ENCODE measurements at places on chromosomes 2 and 18. TPM values are rescaled to one million over a fixed set of nuclear protein-coding genes. Genes with fewer than 3 reads are reported as not detected.

The KANSL1L gene
- polyA plus RNA-seq = 23.1 TPM

The SLC23A3 gene
- polyA plus RNA-seq = 6.2 TPM

The LOXHD1 gene
- polyA plus RNA-seq = 0.49 TPM

The SCN3A gene
- 5.5 TPM for polyA plus RNA-seq

The GYPC gene
- polyA plus RNA-seq = 26.7 TPM

The SNED1 gene
- 6.6 TPM for polyA plus RNA-seq

The ACTR3 gene
- polyA plus RNA-seq = 148 TPM

The KCNG2 gene
- polyA plus RNA-seq = 0.46 TPM

The COL6A3 gene
- polyA plus RNA-seq = 127 TPM

The RAD51AP2 gene
- 0.06 TPM for polyA plus RNA-seq

The KCNS3 gene
- 7.8 TPM for polyA plus RNA-seq

The SGO2 gene
- 7.8 TPM for polyA plus RNA-seq

The KCNG3 gene
- 0.21 TPM for polyA plus RNA-seq

The IL1R1 gene
- 21.6 TPM for polyA plus RNA-seq

The ANKRD62 gene
- 0.01 TPM for polyA plus RNA-seq

The ALK gene
- polyA plus RNA-seq = 1.5 TPM

The MAB21L4 gene
- 25.7 TPM for polyA plus RNA-seq

The CNNM4 gene
- polyA plus RNA-seq = 17.9 TPM

The MEIS1 gene
- polyA plus RNA-seq = 34.3 TPM

The PROC gene
- 7.8 TPM for polyA plus RNA-seq

The C1QL2 gene
- polyA plus RNA-seq = 0.18 TPM

The CD28 gene
- polyA plus RNA-seq = 1.5 TPM

The SOX11 gene
- 3.1 TPM for polyA plus RNA-seq

The EMX1 gene
- 0.22 TPM for polyA plus RNA-seq

The DLGAP1 gene
- polyA plus RNA-seq = 0.69 TPM

The TEX44 gene
- not detected for polyA plus RNA-seq

The RAPGEF4 gene
- polyA plus RNA-seq = 9.4 TPM

The C2orf78 gene
- polyA plus RNA-seq = not detected

The HOXD9 gene
- polyA plus RNA-seq = 0.88 TPM

The MRO gene
- polyA plus RNA-seq = 14.6 TPM

The ST8SIA5 gene
- 1.3 TPM for polyA plus RNA-seq

The CFAP65 gene
- polyA plus RNA-seq = 3.4 TPM

The SFTPB gene
- 0.01 TPM for polyA plus RNA-seq

The COL4A4 gene
- polyA plus RNA-seq = 0.22 TPM

The UPP2 gene
- polyA plus RNA-seq = 0.04 TPM

The CCL20 gene
- 11.4 TPM for polyA plus RNA-seq

The B3GNT2 gene
- 23.9 TPM for polyA plus RNA-seq

The ABHD1 gene
- 2.0 TPM for polyA plus RNA-seq

The RNF152 gene
- 3.2 TPM for polyA plus RNA-seq

The ACVR1C gene
- 25.6 TPM for polyA plus RNA-seq

The UCN gene
- polyA plus RNA-seq = 3.4 TPM

The CPO gene
- 0.31 TPM for polyA plus RNA-seq

The HMSD gene
- 2.5 TPM for polyA plus RNA-seq

Measured in large intestine (tissue), 12 donors.